ENCODE measurements at places on chromosomes 3 and 15.

GRCh38 chr3:154969366-154969765 lies 110.8 kb upstream of the MME start:
- no peak for DNase-seq

DNA sequence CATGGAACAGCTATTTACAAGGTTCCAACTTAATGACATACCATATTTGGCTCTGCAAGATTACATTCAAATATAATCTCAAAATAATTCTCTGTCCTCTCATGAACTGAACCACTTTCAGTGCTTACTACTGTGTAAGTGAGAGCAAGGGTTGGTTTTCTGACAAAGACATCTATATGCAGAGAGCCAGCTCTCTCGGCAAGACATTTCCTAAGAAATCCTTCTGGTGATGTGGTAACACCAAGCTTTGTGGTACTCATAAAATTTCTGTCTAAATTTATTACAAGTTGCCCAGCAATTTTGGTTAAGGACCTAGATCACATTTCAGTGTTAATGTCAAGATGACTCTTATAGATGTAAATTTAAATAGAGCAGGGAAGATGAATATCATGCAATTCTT lies 184.9 kb downstream of the GAP43 start:
- DNase-seq, result no peak

- no peak for DNase-seq
Observed at GRCh38 chr3:51802106-51802703, 23.2 kb upstream of the IQCF6 start.

- DNase-seq, result no peak
Observed at GRCh38 chr15:71802770-71803169, 7.6 kb upstream of the NR2E3 start.

DNA sequence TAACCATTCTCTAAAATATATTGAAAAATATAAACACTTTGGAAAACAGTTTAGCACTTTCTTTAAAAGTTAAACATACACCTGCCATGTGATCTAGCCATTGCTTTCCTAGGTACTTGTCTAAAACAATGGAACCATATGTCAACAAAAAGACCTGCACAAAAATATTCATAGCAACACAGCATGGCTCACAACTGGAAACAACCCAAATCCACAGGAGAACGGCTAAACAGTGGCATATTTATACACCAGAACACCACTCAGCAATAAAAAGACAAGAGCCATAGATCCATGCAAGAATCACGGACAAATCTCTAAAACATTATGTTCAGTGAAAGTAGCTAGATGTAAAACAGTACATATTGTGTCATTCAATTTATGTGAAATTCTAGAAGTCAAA lies 221.3 kb upstream of the UBE2E2 start:
- no peak for DNase-seq

GRCh38 chr3:13836658-13837587 lies 42.9 kb downstream of the WNT7A start:
- DNase-seq, result no peak

- no peak for DNase-seq
Observed at GRCh38 chr3:62134061-62134496, 239.3 kb downstream of the FEZF2 start.

GRCh38 chr15:29349196-29349595 lies 79.6 kb upstream of the NSMCE3 start:
- no peak for DNase-seq

DNA sequence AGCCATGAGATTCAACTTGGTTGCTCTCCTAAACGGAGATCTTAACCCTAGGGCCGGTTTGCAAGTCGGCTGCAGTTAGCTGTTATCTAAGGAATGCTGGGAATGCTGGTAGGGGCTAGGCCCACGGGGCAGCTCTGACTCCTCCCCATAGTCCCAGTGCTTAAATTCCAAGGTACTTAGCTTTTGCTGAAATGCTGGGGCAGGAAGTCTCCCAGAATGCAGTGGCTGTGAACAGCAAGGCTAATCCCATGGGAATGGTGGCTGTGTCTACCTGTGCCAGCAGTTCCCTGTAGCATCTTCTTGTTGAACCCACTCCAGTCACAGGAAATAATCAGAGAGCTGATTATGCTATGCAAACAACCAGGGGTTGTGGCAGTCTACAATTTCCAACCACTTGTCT lies 102.5 kb upstream of the TJP1 start:
- DNase-seq, result no peak

DNA sequence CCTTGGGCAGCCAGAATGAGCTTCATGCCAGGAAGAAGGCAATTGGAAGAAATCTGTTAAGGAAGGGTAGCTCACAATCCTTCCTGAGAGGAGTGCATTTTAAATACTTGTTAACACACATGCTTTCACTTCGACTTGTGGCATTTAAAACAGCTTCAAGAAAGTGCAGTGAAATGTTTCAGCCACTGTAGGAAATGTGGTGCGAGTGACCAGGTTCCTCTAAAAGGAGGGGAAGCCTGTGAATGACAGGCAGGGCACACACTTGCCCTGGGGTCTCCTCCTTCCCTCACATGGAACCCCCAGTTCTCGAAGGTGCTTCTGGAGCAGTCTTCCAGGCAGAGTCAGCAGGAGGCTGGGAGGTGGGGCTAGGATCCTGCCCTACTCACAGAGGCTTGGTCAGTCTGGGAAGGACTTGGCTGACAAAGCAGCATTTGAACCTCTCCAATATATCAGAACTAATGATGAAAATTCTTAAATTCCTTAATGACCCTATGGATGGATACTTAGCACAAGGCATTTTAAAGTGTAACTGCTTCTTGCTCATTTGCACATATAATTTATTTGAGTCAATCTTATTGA lies 358.6 kb downstream of the CHST2 start:
- no peak for DNase-seq

DNA sequence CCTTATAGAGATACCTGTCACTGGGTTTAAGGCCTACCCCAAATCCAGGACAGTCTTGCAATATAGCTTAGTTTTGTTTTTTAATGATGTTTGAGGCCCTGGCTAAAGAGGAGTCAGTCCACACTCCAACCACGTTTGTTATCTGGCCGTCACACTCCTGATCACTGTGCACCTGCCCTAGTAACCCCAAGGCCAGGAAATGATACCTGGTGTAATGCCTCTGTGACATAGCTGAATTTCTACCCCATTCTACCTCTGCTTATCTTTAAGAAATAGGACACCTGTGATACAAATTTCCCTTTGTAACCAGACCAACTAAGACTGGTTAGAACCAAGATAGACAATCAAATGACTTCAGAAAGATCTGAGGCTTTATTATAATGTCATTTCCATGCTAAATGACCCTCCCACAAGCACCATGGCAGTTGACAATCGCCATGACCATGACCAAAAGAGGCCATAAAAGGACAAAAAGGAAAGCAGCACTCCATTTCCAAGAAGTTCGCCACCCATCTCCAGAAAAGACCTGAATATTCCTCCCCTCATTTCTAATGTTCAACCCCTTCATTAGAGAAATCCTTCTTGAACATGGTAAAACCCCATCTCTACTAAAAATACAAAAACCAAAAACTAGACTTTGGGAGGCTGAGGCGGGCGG lies 4.8 kb upstream of the RTP3 start:
- no peak for DNase-seq

DNA sequence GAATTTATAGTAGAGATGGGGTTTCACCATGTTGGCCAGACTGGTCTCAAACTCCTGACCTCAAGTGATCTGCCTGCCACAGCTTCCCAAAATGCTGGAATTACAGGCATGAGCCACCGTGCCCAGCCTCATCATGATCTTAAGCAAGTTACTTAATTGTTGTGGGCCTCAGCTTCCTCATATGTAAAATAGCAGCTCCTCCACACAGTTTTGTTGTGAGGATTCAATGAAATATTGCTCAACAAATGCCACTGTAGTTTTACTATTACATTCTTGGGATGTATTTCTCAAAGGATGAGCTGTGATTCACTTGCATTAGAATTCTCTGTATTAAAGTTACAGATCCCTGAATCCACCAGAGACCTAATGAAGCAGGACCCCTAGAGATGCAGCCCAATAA lies 168.8 kb downstream of the ADAMTS9 start:
- DNase-seq, result no peak

DNA sequence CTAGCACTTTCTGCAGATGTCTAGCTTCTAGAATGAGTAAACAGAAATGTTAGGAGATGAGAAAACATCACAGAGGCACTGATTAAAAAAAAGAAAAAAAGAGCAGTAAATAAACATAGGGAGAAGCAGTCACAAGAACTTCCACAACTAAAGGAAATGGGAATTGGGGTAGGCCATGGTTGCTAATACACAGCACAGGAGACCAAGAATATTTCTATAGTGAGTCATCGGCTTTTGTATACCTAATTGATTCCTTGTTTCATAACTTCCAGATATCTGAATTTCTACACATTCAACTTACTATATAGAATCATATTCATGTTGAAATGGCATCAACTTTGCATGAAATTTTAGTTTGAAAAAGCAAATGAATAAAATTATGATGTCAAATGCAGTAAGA lies 47.3 kb upstream of the TCF12 start:
- no peak for DNase-seq

- no peak for DNase-seq
Observed at GRCh38 chr3:111667621-111668239, 72.6 kb upstream of the ZBED2 start.

DNA sequence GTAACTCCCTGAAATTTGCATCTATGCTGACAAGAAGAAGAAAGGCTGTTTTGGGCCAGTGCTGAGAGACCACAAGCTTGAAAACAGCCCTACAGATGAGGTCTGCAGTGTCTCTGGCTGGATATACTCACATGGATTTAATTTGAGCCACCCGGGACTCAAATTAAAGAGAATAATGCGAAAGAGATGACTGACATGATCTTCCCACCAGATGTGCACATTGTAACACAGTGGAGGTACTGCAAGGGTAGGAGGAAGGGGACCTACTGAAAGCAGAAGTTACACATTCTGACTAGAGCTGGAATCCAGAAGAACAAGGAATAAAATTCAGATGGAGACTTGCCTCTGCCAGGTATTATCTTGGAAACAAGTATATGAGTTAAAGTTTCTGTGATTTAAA lies 728.3 kb upstream of the SGO1 start:
- DNase-seq, result no peak

- DNase-seq, result no peak
Observed at GRCh38 chr3:177338697-177339219, 141.5 kb upstream of the TBL1XR1 start.
